Activated gamma-delta T cell (primary cell): ENCODE measurements at places on chromosomes 3 and 15.

DNA sequence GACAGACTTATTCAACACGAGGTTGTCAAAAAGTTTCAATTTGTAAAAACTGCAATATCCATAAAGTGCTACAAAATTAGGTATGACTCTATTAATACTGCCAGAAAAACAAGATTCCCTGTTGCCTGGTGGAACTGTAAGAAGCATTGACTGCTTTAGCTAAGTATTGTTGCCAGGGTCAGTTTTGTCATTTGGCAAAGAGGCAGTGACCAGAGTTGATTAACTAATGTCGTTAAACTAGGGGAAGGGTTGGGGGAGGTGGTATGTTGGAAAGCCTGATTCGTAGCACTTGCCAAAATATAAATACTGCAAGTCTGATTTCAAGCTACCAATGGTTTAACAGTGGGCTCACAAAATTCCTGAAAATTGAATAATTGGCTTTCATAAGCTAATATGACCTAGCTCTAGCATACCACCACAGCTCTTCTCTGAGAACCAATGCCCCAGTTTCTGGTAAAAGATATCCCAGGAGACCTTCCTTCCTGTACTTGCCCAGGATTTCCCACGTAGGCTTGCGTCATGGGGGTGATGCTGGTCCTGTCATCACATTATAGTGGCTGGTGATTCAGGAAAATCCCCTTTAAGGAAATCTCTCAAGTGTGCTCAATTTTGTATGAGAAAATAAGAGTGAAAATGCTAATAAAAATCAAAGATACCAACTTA lies 266.4 kb upstream of the TBC1D5 start:
- no peak for DNase-seq

- DNase-seq: no peak
These were observed 126.2 kb downstream of the TIGIT start for GRCh38 chr3:114420072-114420471.

- no peak for DNase-seq
These were observed 40.4 kb upstream of the SLC41A3 start for GRCh38 chr3:126124148-126124868.

DNA sequence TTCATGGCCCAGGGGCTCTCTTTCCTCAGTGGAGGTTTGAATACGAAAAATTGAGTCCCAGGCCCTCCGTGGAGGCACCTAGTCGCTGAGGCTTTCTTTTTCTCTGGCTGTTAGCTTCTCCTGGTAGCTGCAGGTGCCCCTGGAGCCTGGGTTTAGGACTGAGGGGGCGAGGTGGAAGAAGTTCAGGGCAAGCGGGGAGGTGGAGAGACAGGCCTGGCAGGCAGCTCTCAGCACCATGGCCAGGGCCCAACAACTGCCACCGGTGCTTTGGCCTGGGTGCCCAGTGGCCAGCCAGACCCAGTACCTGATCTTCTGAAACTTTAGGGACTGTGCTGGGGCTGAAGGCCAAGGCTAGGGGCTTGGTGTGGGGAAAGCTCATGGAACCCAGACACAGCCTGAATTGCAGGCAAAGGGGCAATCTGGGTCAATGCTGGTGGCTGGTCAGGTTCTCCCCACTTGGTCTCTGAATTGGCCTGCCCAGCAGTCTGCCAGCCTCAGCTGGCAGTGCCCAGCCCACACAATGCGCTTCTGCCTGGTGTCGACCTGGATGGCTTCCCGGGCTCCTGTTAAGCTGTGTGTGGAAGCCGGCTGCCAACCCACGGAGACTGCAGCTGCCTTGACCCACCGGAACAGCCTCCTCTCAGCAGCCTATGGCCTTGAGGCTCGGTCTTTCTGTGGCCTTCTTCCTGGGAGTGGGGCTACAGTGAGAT lies 30.3 kb upstream of the POLG start:
- DNase-seq: no peak

- no peak for DNase-seq
These were observed 989 bp upstream of the PPIB start for GRCh38 chr15:64163659-64164362.

GRCh38 chr3:73746623-73747022 lies 121.9 kb upstream of the PDZRN3 start:
- no peak for DNase-seq

- DNase-seq: no peak
These were observed 25.6 kb downstream of the DCUN1D1 start for GRCh38 chr3:182954553-182955235.

DNA sequence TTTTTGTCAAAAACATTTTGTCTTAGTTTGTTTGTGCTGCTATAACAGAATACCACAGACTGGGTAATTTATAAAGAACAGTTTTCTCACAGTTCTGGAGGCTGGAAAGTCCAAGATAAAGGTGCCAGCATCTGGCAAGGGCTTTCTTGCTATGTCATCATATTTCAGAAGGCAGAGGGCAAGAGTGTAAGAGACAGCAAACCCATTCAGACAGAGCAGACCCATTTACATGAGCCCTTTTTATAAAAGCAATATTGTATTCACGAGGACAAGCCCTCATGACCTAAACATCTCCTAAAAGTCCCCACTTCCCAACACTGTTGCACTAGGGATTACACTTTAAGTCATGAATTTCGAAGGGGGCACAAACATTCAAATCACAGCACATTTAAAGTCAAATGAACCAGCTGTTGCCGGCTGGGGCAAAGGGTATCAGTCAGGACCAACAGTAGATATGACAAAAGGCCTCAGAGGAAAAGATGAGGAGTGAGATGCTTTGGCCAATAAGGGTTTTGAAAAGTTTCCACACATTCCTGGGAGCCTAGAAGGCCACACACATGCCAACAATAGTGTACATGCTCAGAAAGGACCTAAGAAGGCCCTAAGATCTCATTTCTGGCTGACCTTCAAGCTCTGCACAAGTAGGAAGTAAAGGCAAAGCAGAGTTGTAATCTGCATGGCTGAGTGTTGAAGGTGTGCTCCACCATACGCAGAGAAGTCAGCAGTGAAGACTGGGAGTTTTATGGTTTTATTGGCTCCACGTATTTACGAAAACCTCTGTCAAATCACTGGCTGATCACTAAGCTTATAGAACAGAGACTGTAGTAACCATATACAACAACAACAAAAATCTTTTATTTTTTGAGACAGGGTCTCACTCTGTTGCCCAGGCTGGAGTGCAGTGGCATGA lies 37.9 kb downstream of the UQCC5 start:
- no peak for DNase-seq

DNA sequence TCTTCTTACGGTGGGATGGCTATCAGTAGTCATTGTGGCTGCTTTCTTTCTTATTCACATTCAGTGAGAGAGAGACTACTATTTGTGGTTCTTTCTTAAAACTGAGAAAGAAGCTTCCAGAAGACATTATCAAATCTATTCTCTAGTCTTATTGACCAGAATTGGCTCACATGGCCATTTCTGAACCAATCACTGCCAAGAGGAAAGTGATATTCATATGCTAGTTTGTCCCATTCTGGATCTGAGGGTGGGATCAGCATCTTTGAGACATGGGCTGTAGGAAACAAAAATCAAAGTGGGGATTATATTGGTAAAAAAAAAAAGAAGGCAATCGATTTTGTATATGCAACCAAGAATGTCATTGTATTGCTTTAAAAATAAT lies 106.4 kb upstream of the RASGRP1 start:
- DNase-seq: no peak

- no peak for DNase-seq
These were observed 39.0 kb upstream of the MBNL1 start for GRCh38 chr3:152229692-152230091.

DNA sequence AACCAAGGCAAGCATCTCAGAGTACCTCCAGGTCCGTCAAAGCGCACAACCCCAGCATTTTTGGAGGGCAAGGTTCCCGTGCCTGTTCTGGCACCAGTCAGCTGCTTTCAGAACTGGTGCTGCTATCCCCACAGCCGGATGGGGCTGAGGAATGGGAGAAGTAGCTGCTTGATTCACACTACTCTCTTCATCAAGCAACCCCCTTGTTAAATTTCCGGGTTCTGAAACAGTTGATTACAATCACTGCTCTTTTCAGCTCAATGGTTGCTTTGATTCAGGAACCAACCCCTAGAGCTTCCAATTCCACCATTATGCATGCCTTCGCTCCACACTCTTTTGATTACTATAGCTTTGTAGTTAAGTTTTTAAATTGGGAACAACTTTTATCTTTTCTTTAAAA lies 12.3 kb upstream of the UBA7 start:
- no peak for DNase-seq

GRCh38 chr3:112734736-112735350 lies 93.9 kb upstream of the CCDC80 start:
- DNase-seq: no peak

DNA sequence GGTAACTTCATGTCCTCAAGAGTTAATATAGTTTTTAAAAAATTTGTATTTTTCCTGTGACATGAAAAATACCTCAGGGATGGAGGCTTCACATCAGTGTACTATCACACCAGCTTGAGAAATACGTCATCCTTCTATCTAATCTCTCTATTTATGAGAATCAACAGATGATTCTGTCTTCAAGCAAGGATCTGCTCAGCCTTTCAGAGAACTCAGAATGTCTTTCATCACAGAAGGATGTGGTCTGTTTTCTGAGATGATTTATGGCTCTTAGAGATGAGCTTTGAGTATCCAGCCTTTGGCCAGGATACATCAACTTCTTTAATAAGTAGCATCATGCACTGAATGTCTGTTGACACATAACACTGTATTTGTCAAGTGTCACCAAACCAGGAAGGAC lies 193.9 kb downstream of the DTWD1 start:
- no peak for DNase-seq

DNA sequence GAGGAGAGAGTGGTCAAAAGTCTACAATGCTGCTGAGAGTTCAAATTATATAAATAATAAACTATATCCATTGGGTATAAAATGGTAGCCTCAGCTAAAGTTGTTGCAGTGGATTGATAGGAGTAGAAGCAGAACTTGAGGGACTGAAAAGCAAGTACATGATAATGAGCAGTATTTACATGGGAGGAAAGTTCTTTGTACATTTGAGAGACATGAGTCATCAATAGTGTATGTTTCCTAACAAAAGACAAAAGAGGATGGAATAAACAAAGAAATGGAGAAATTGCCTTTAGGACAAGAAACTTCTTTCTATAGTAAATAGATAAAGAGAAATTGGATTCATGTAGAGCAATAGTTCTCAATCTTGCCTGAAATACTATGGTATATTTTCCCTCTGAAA lies 110.0 kb upstream of the PLSCR5 start:
- no peak for DNase-seq
